Cardiac muscle cell (in vitro differentiated cells and primary cell): ENCODE measurements at places on chromosomes 11 and 22. TPM values are rescaled to one million over a fixed set of nuclear protein-coding genes. Genes with fewer than 3 reads are reported as not detected.

DNA sequence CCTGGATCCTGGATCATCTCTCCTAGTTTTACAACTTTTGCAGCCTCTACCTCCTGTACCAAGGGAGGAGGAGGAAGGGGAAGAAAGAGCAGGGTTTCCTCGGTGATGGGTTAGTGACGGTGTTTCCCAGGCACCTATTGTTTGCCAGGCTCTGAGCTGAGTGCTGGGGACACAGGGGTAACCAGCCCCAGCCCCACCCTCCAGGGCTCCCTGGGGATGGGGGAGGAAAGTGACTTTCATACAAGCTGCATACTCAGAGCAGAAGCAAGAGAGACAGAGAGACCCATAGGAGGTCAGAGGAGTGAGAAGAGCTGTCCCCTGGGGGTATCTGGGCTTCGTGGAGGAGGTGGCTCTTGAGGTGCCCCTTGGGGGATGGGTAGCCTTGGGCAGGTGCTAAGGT lies 89.4 kb upstream of the THY1 start:
- no peaks in the 10 kb centered on the region for H3K4me1 ChIP-seq
- no peak for DNase-seq
- H3K36me3 ChIP-seq = no peaks in the 10 kb centered on the region
- no peak overlapping the region for H3K4me3 ChIP-seq

DNA sequence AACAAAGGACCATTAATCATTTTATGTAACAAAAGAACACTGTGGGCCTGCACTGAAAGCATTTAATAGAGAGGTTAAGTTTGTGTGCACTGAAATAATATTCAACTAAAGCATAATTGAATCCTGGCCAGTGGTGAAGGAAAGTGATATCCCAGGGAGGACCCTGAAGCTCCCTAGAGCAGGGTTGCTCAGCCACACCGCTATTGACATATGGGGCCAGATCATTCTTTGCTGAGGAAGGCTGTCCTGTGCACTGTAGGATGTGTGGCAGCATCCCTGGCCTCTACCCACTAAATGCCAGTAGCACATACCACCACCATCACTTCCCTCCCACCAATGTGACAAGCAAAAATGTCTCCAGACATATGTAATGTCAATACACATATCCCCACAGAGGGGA lies 166.1 kb upstream of the MTNR1B start:
- peaks cover 7% of the 10 kb centered on the region for H3K27me3 ChIP-seq
- DNase-seq = no peak
- H3K4me1 ChIP-seq = no peaks in the 10 kb centered on the region
- no peak overlapping the region for H3K27ac ChIP-seq
- H3K4me3 ChIP-seq = no peak overlapping the region

- H3K4me1 ChIP-seq = peaks cover 11% of the 10 kb centered on the region
- no peaks in the 10 kb centered on the region for H3K36me3 ChIP-seq
- no peak overlapping the region for H3K27ac ChIP-seq
- H3K4me3 ChIP-seq = no peak overlapping the region
Measured at GRCh38 chr11:16082095-16083055, 274.0 kb downstream of the SOX6 start.

DNA sequence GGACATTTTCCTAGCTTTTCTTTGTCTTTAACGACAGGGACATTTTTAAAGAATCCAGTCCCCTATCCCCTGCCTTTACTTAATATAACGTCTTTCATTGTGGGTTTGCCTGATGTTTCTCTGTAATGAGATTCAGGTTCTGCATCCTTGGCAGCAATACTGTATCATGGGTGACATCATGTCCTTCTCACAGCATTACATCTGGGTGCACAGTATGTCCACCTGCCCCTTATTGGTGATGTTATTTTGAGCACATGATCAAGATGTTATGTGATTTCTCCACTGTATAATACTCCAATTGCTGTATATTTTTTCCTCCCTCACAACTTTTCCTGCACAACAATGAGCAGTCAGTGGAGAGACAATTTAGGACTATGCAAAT lies 9.7 kb upstream of the STK33 start:
- no peak for DNase-seq
- no peaks in the 10 kb centered on the region for H3K4me1 ChIP-seq
- H3K36me3 ChIP-seq = no peaks in the 10 kb centered on the region
- no peaks in the 10 kb centered on the region for H3K27me3 ChIP-seq
- H3K4me3 ChIP-seq = no peak overlapping the region
- H3K27ac ChIP-seq = no peak overlapping the region

- peaks cover 7% of the 10 kb centered on the region for H3K36me3 ChIP-seq
- no peaks in the 10 kb centered on the region for H3K27me3 ChIP-seq
- no peak overlapping the region for H3K27ac ChIP-seq
- DNase-seq = no peak
- H3K4me3 ChIP-seq = no peak overlapping the region
- peaks cover 22% of the 10 kb centered on the region for H3K4me1 ChIP-seq
Measured at GRCh38 chr22:24408630-24409029, 18.8 kb upstream of the ADORA2A start.

DNA sequence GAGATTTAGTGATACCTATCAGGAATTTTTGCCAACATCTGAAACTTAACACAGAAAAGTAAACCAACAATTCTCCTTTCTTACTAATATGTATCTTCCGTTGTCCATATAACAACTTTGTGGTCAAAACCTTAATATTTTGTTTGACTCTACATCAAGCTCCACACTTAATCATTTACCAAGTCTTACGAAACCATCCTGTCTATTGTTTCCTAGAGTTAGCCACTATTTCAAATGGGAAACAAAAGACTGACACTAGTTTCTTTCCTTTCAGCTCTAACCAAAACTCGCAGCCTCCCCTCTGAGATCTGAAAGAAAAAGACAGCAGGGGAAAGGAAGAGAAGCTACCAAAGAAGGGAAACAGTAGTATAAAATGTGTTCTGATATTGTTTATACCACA lies 26.5 kb upstream of the PRDM10 start:
- H3K4me3 ChIP-seq = no peak overlapping the region
- peaks cover 11% of the 10 kb centered on the region for H3K4me1 ChIP-seq
- H3K36me3 ChIP-seq = no peaks in the 10 kb centered on the region
- no peaks in the 10 kb centered on the region for H3K27me3 ChIP-seq
- DNase-seq = peak; percentile 20

DNA sequence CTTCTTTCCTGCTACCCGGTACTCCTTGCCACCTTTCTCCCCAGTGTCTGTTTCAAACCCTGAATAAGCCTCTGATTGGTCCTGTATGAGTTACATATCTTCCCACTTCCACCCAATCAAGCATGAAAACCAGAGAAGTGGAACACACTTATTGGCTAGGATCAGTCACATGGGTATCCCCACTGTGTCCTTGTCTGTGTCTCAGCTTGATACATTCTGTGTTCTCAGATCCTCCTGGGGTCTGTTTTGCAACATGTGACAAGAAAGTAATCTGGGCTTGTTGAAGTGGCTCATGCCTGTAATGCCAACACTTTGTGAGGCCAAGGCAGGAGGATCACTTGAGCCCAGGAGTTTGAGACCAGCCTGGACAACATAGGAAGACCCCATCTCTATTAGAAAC lies 23.9 kb downstream of the MCHR1 start:
- H3K4me3 ChIP-seq = no peak overlapping the region
- no peaks in the 10 kb centered on the region for H3K36me3 ChIP-seq
- DNase-seq = no peak
- no peaks in the 10 kb centered on the region for H3K4me1 ChIP-seq
- H3K27ac ChIP-seq = no peak overlapping the region
- H3K27me3 ChIP-seq = no peaks in the 10 kb centered on the region

- H3K4me1 ChIP-seq = no peaks in the 10 kb centered on the region
- no peaks in the 10 kb centered on the region for H3K27me3 ChIP-seq
- no peak for DNase-seq
- H3K36me3 ChIP-seq = no peaks in the 10 kb centered on the region
- H3K27ac ChIP-seq = no peak overlapping the region
Measured at GRCh38 chr22:48975316-48975741, 852.3 kb downstream of the BRD1 start.

DNA sequence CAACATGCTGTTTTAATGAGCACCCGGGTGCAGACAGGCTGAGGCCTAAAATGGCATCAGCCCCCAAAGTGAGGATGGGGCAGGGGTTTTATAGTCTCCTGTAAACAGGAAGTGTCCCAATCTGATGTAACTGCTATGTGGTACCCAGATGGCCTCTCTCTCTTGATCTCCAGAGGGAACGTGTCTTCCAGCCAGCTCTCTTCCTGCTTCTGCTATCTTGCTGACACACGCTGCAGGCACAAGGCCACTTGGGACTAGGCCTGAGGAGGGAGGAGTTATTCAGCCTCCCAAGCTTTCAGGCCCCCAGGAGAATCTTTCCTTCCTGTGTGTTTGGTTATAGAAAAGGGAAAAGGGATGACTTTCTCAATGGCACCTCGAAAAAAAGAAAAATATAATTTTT lies 11.4 kb upstream of the VSTM5 start:
- no peaks in the 10 kb centered on the region for H3K36me3 ChIP-seq
- H3K27ac ChIP-seq = no peak overlapping the region
- DNase-seq = peak; percentile 13
- no peaks in the 10 kb centered on the region for H3K27me3 ChIP-seq

DNA sequence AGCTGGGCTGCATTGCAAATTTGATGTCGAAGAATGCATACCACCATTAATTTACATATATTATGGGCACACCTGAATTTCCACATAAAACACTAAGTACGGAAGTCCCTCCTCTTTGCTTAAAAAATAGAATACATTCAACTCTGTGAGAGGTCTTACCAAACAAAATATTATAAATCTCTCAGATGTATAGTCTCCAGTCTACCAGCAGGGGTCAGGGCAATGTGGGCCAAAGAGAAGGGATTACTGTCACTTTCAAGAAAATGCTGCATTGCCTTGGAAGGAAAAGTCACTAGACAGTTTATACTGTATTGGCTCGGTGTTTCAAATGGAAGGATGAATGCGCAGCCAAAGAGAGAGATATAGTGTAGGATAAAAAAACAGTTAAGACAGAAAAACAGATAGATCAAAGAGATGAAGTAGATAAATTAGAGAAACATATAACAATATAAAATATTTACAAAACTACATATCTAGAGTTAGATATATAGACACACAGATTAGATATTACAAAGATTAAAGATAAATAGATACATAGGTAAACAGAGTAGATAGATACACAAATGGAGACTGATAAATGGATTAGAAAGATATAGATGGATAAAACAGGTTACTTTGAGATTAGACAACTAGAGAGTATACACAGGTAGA lies 20.9 kb downstream of the SERGEF start:
- H3K4me1 ChIP-seq = no peaks in the 10 kb centered on the region
- H3K4me3 ChIP-seq = no peak overlapping the region
- H3K27ac ChIP-seq = no peak overlapping the region
- no peaks in the 10 kb centered on the region for H3K27me3 ChIP-seq

DNA sequence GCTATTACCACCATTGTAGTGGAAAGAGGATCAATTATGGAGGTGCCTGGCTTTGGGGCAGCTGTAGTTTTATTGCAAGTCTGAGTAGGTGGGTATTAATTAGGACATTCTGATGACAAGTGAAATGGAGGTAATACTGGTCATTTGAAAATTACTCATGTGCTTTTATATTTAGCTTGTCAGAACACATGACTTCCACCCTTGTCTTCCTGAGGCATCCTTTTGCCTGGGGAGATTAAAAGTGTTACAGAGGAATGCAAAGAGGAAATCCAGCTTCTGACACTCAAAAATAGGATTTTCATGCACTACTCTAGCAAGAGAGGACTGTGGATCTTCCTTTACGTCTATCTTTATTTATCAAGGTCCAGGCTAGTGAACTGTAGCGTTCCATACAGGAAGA lies 44.7 kb upstream of the CAPRIN1 start:
- H3K4me3 ChIP-seq = no peak overlapping the region
- H3K27me3 ChIP-seq = peaks cover 36% of the 10 kb centered on the region
- no peak overlapping the region for H3K27ac ChIP-seq
- no peaks in the 10 kb centered on the region for H3K4me1 ChIP-seq
- H3K36me3 ChIP-seq = no peaks in the 10 kb centered on the region

DNA sequence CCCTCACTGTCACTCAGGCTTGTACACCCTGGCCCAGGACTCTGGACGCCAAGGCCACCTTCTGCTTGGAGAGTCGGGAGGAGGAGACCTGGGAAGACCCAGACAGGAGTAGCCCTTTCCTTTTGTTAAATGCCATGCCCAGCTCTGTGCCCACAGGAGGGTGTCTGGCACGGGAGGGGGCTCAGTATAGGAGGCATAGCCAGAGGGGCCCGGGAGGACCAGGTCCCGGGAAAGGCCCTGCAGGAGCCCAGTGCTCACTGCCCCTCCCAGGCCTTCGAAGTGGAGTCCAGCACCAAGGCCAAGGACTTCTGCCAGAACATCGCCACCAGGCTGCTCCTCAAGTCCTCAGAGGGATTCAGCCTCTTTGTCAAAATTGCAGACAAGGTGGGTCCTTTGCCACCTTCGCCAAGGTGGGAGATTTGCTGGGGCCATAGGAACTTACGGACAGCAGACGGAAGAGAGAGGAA lies 79.0 kb downstream of the MYO7A start:
- H3K4me3 ChIP-seq = no peak overlapping the region
- no peak overlapping the region for H3K27ac ChIP-seq
- H3K27me3 ChIP-seq = no peaks in the 10 kb centered on the region
- no peak for DNase-seq

DNA sequence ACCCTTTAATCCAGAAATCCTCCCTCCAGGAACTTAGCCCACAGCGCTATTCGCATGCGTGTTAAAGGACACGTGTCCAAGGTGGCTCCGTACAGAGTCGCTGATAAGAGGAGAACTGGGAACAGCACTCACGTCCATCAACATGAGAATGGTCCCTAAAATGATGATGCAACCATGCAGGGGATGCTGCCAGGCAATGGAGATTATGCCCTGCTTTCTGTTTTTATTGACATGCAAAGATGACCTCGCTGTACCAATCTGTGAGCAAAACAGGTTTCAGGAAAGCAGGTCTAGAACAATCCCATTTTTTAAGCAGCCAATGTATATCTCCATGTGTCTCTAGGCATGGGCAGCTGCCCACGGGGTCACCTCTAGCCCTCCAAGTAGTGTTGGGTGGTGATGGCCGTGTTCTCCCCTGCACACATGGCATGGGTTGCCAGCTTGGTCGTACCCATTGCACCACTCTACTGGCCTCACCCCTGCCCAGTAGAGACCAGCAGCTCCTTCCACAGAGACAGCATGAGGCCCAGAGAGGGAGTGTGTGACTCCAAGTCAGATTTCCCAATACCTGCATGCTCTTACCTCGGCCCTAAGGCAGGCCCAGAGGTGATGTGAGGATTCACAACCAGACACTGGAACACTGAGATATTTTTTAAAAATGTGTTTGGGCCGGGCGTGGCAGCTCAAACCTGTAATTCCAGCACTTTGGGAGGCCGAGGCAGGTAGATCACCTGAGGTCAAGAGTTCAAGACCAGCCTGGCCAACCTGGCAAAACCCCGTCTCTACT lies 68.3 kb upstream of the LINC01488 start:
- H3K36me3 ChIP-seq = no peaks in the 10 kb centered on the region
- no peaks in the 10 kb centered on the region for H3K27me3 ChIP-seq
- H3K4me1 ChIP-seq = no peaks in the 10 kb centered on the region
- H3K4me3 ChIP-seq = no peak overlapping the region
- no peak for DNase-seq

The PLEKHA7 gene
- 65.0 and 167 TPM in 2 replicates for total RNA-seq

The CLCF1 gene
- total RNA-seq = 1.1 and 2.4 TPM in 2 replicates

The POU2AF1 gene
- not detected in 2 replicates for total RNA-seq

The FOLR2 gene
- total RNA-seq = not detected in 2 replicates
